ENCODE measurements at places on chromosomes 5 and 9.

- ATAC-seq, result no peak
These were observed 128.5 kb downstream of the VPS13A start for GRCh38 chr9:77305622-77306400.

DNA sequence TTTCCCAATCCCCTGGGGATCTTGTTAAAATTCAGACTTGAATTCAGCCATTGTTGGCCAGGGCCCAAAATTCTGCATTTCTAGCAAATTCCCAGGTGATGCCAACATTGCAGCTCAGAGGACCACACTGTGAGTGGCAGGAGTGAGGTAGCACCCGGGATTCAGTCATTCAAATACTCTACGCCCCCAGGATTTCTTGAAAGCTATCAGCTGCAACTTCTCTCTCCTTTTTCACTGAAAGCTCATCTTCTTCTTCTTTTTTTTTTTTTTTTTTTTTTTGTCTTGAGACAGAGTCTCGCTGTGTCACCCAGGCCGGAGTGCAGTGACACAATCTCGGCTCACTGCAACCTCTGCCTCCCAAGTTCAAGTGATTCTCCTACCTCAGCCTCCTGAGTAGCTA, 19.3 kb upstream of the ANKH start:
- ATAC-seq, result no peak

DNA sequence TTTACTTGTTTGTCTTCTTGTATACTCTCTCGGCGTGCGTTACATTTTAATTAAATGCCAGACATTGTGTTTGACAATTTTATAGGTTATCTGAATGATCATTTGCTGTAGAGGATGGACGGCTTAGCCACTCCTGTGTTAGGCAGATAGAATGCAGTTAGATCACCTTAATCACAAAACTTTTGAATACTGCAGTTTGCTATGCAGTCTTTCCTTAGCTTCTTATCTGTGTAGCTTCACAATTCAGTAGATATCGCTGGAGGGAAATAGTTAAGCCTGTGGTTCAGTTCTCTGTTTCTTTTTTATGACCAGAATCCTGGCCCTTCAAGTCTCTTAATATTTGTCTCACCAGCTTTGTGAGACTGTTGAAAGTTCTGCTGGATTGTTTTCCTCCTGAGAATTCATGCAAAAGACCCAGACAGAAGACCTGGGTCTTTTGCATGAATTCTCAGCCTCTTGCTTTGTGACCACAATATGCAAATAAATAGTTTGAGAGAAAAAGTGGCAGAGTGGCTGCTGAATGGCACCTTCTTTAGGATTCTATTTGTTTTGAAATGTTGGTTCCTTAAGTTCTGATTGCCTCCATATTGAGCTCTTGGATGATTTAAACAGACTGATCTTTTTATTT, 40.2 kb downstream of the RASA1 start:
- ATAC-seq, result peak; percentile 86

DNA sequence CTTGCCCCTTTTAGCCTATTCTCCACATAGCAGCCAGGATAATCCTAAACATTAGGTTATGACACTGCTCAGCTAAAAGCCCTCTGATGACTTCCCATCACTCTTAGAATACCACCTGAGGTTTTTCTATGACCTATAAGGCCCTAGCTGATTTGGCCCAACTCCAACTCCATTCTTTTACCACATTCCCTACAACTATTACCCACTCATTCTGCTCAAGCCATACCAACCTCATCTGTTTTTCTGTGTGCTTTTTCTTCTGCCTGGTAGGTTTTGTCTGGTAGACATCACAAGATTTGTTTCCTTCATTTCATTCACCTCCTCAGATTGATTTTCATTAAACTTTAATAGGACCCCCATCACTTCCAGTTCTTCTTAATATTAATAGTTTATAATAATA, 12.5 kb upstream of the FCHO2 start:
- no peak for ATAC-seq

- no peak for ATAC-seq
These were observed 223.2 kb downstream of the FSTL4 start for GRCh38 chr5:133389066-133389590.

GRCh38 chr5:50965654-50966375, 299.4 kb downstream of the PARP8 start:
- ATAC-seq, result no peak

DNA sequence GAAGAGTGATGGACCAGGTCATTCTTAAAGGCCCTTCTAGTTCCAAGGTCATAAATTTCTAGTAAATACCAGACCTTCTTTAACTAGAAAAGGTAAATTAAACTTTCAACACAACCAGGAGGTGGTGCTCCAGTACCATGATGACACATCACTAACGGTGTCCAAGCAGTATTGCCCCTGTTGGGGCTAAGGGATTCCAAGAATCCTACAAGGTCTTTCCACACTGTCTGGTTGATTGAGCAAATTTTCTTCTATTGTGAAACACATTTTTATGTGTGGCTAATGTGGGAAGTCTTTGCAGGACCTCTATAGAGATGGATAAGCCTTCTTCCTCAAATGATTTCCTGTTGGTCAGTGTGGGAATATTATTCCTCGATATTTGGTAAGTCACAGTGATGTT, 459.6 kb upstream of the PAPPA start:
- ATAC-seq, result no peak

DNA sequence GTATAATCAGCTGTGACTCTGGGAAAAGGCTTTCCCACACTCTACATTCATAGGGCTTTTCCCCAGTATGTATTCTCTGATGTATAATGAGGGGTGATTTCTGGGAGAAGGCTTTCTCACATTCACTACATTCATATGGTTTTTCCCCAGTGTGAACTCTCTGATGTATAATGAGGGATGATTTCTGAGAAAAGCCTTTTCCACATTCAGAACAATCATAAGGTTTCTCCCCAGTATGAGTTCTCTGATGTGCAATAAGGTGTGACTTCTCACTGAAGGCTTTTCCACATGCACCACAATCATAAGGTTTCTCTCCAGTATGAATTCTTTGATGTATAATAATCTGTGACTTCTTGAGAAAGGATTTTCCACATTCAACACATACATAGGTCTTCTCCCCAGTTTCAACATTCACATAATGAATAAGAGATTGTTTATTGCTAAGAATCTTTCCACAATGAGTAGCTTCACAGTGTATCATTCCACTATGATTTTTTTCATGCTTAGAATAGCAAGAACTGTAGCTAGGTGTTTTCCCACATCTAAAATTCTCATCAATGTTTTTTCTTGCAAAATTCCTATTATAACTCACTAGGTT, 26.7 kb upstream of the ZNF300 start:
- no peak for ATAC-seq

- ATAC-seq, result no peak
These were observed 271.6 kb downstream of the RAB3C start for GRCh38 chr5:58854441-58854840.

- no peak for ATAC-seq
These were observed 19.1 kb downstream of the TNFSF8 start for GRCh38 chr9:114911167-114911821.

GRCh38 chr9:94086486-94087345, 2.5 kb downstream of the PTPDC1 start:
- no peak for ATAC-seq

DNA sequence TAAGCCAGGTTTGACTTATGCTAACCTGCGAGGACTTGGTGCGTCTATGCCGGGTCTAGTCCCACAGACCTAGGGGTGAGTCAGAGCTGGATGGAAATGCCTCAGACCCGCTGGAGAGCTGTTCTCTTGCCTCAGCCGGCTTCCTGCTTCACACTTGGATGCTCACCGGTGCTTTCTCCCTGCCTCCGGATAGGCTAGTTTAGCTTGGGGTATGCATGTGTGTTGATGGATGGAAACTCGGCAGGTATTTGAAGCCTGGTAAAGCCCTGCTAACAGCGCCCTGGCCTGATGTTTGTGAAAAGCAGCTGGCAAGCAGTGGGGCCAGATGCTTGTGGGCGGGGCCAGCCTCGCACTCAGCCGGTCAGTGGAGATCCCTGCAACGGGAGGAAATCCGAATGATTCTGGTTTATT, 29.3 kb downstream of the PRRC2B start:
- ATAC-seq, result peak; percentile 95

- ATAC-seq, result no peak
These were observed 665 bp downstream of the ASS1 start for GRCh38 chr9:130445268-130445983.

DNA sequence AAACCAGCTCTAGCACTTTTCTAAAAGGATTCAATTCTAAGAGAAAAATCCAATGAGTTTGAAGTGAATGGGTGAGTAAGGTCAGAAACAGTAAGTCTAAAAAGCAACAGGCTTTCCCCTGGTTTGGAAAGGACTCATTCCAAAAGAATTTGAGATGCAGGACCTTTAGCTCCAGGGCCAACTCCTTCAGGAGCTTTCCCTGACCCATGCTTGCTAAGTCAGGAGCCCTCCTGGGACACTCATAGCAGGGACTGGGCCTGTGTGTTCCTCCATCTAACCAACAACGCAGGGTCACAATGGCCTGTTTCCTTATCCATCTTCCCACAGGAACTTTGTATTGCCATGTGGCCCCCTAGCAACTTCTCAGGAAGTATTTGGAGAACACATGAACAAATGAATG, 198.8 kb downstream of the FRMD3 start:
- ATAC-seq, result no peak

DNA sequence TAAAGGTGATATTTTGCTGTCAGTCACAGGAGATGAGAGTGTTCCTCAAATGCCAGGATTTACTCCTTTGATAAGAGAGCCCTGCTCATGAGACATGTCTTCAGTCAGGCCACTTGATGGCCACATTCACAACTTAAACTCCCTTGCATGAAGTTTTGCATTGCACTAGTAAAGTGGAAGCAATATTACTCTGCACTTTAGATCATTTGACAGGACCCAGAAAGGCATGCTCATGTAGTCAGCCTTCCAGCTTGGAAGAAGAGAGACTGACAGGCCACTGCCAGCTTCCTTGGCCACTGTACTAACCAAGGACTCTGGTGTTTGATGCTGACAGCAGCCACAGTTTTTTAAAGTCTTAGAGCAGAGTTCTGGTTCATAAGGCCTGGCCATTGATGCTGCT, 42.6 kb downstream of the NPR3 start:
- ATAC-seq, result no peak

GRCh38 chr5:157511651-157512644, 51.9 kb downstream of the NIPAL4 start:
- ATAC-seq, result no peak
